ENCODE measurements at places on chromosomes 1 and 21.

- no peak for DNase-seq
These were observed 35.6 kb upstream of the KCNA3 start for GRCh38 chr1:110710314-110710713.

GRCh38 chr1:69328186-69328585 is 239.5 kb upstream of the LRRC7 start:
- DNase-seq: no peak

DNA sequence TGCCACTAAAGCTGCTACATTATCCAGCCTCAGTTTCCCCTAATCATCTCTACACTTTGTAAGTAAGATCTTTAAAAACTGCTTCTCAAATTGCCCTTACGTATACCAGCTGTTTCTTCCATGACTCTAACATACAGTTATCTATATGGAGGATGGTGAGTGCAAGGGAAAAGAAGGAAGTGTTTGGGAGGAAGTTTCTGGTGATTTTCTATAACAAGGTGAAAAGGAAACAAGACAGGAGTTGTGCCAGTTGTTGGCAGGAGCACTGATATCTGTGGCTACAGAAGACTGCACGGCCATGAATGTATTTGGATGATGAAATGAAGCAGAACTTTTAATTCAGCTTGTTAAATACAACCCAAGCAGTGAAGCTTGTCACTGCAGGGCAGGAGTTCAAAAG is 32.3 kb upstream of the NHLH2 start:
- no peak for DNase-seq

- no peak for DNase-seq
These were observed 336.0 kb upstream of the NR5A2 start for GRCh38 chr1:199691540-199691939.

DNA sequence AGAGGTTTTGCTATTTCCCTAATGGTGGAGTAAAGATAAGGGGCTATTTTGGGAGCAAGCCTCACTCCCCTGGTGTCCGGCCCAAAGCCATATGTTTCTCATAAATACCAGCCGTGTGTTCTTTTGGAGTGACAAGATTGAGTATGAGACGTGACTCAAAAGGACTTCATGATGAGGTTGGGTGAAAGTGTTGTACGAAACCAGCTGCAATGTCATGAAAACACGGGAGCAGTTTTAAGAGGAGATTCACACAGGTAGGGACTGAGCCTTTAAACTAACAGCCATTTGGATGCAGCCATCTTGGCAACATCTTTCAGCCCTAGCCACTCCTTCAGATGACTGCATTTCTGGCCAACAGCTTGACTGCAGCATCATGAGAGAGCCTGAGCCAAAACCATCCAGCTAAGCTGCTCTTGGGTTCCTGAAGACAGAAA is 532.3 kb upstream of the USP24 start:
- no peak for DNase-seq

DNA sequence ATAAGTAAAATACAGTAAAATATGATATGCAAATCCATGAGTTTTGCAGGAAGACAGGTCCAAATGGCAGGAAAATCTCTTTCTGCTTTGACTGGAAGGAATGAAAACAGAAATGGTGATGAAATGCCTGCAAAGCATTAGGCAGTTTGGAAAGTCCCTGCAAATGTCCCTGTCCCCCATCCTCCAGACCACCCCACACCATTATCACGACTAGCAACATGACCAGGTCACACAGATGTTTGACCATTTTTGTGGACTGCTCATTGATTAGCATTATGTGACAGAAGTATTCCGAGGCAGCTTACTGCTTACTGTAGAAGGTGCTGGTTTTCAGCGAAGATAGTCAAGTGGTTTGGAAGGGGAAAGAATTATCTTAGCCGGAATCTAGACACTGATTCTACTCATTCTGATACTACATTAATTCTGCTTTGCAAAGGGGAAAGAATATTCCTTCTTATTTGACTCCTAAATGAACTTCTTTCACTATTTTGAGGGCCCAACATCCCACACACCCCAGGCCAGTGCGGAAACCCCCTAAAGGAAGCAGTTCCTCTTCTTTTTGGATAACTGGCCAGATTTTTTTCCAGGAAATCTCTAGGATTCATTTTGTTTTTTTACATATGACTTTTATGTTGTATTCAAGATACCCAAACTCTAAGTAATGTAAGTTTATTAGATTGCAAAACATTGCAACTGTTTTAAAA is 9.5 kb upstream of the CR2 start:
- DNase-seq: no peak

DNA sequence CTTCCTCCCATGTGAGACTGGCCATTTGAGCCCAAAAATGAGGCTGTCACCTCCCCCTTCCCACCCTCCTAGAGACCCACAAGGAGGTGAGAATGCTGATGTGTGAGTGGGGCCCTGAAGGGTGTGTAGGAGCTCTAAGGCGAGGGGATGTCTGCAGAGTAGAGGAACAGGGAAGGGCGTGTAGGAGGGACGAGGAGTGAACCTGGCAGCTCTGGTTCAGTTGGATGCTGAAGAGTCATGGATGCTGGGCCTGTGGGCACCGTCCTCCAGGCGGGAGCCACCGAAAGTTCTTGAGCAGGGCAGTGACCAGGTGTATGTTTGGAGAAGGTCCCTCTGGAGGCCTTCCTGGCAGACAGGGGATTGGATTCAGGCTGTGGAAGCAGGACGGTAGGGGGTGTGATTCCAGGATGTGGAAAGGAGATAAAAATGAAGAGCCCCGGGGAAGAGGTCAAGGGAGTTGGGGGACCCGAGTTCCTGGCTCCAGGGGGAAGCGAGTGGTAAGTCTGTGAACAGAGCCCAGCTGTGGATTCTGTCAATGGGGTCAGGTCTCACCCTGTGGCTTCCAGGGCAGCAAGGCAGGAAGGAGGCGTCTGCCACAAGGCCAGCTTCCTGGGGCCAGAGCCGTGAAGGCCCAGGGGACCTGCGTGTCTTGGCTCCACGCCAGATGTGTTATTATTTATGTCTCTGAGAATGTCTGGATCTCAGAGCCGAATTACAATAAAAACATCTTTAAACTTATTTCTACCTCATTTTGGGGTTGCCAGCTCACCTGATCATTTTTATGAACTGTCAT is 7.9 kb downstream of the SAMD11 start:
- DNase-seq: no peak

DNA sequence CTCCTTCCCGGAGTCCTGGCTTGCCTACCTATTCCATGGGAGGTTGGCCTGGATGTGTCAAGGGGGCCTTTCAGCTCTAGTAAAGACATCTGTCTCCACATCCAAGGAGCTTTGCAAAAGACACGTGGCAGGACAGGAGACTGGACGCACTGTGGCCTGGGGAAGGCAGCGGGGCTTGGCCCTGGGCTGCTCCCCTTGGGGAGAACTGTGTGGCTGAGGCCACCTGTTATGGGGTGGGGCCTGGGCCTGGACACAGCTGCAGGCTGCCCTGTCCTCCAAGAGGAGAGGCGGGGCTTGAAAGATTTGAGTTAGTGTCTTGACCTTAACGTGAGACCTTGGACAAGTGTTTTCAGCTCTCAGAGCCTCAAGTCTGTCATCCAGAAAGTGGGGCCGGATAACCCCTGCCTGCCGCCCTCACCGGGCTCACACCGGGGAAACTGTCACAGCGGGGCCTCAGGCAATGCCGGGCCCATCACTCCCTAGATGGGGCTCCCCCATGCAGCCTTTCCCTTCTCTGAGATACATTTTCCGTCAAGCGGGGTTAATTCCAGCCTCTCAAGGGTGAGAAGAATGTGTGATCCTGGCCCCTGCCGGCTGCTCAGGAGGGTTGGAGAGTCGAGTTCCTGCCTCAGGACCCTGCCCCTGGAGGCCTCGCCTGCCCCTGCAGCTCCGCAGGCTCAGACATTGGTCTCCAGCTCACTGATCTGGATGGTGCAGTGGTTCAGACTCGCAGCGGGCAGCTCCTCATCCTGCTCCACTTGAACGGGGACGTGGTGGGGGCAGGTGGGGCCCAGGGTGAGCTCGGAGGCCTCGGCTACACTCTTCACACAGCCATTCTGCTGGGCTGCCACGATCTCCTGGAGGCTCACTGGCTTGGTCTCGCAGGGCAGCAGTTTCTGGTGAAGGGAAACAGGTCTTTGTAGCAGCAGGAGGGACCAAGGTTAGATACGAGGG is 25.6 kb downstream of the PODN start:
- DNase-seq: no peak

DNA sequence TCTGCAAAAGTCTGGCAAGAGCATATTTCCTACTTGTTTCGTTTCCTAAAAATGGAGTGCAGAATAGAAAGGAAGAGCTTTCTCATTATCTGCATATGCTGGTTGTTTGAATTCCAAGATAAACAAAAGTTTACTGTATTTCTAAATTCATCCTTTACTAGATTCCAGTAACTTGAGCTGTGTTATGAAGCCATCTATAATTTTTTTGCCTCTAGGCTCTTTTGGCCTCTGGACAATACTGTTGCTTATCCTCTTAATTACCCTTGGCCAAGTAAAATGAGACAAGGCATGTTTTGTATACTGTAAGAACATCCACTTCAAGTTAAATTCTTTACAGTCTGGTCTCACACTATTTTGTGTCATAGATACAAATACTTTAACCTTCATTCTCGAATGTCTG is 45.6 kb upstream of the HFM1 start:
- no peak for DNase-seq

GRCh38 chr1:172443666-172444453 is at the start of gene PIGC:
PIGC (minus strand) TSS chr1:172444069; CDS start chr1:172442622, 1,447 bp downstream.
- peak; percentile 93 for DNase-seq

- no peak for DNase-seq
These were observed 240.9 kb upstream of the ADGRL2 start for GRCh38 chr1:81559662-81560350.

GRCh38 chr1:175073633-175074032 is 6.0 kb downstream of the TNN start:
- no peak for DNase-seq

DNA sequence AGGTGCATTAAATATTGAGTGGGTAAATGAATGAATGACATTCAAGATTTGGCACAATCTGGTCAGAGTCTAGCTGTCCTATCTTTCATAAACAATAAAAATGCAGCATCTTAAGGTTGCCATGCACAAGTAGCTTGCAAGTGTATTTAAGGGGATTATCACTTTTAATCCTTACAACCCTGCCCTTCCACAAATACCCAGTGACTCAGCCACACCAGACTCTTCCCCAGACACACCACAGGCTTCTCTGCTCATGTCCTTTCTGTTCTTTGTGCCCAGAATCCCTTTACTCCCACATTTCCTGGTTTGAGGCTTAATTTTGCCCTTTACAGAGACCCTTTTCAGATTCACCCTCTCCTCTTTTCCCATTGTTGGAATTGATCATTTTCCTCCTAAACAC is 59.8 kb downstream of the KIRREL1 start:
- DNase-seq: no peak

GRCh38 chr21:38048167-38048566 is 131.9 kb upstream of the KCNJ6 start:
- DNase-seq: no peak

- DNase-seq: peak; percentile 36
These were observed 27.1 kb upstream of the KCTD3 start for GRCh38 chr1:215539803-215540570.

DNA sequence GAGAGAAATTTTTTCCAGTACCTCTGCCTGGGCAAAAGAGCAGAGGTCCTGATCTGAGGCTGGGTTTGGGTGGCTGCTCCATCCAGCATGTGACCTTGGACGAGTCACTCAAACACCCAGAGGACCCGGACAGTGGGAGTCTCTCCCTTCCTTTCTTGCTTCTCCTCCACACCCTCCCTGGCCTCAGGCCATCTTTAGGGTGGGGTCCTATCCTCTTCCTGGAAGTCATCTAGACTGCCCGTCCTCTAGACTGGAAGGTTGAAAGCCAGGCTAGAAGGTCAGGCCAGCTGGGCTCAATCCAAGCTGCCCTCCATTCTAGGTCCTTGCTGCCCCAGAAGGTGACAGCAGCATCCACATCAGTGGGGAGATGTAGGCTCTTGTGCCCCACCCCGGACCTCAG is 599.5 kb downstream of the MATN1 start:
- DNase-seq: peak; percentile 31

- no peak for DNase-seq
These were observed 1.0 kb downstream of the RD3 start for GRCh38 chr1:211490821-211491415.

GRCh38 chr1:98008373-98008772 is 87.5 kb upstream of the DPYD start:
- DNase-seq: no peak

GRCh38 chr1:117059334-117059677 is 820 bp upstream of the TTF2 start:
- peak; percentile 33 for DNase-seq

DNA sequence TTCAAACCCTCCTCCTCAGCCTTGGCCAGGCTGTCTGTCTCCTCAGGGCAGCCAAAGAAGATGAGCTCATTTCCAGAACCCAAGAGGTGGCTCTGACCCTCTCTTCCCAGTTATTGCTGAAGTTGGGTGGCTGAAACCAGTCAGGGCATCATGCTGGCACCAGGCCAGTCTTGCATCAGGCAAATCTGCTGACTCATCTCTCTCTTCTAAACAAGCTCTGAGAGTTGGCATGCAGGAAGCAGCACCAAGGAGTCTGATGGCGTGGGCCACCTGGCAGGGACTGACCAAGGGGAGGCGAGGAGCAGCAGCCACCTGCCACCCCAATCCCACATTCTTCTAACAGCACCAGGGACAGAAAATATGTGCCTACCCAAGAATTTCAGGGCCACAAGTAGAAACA is 104.8 kb upstream of the ATP1A1 start:
- DNase-seq: peak; percentile 40

DNA sequence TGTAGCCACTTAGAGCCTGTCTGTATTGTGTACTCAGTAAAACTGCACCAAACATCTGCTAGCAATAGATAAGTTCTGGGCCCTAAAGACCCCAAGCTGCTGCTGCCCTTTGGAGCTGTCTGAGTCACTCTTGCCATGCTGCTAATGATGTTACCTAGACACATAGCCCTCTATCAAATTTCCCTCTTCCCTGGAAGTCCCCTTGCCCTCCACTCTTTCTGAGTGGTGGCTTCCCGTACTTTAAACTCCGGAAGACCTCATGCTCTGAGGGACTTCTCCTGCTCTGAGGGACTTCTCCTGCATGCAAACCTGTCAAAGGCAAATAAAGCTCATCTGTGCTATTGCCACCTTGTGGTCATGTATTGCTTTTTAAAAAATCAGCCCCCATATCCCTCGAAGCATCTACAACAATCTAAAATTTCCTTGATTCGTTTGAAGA is 34.0 kb downstream of the FH start:
- DNase-seq: no peak

- no peak for DNase-seq
These were observed 20.7 kb downstream of the PARS2 start for GRCh38 chr1:54743416-54744226.

GRCh38 chr21:23607782-23608431 is 1999.4 kb downstream of the MRPL39 start:
- no peak for DNase-seq
